ENCODE measurements at places on chromosomes 13 and 19. TPM values are rescaled to one million over a fixed set of nuclear protein-coding genes. Genes with fewer than 3 reads are reported as not detected.
A peak's percentile ranks its signal among the peaks of the same experiment; 100 is the strongest.

- DNase-seq = no peak
Observed at GRCh38 chr13:42324704-42325103, 52.8 kb downstream of the AKAP11 start.

- peak; percentile 95 for DNase-seq
Observed at GRCh38 chr19:934865-935479, 9.1 kb downstream of the ARID3A start.

- peak; percentile 68 for DNase-seq
Observed at GRCh38 chr13:25116044-25116443, 20.1 kb downstream of the PABPC3 start.

Gene RFC3
- 20.4 TPM for total RNA-seq

Gene GAS6
- 92.9 TPM for total RNA-seq

GRCh38 chr19:40805258-40805868, 6.4 kb downstream of the EGLN2 start:
- DNase-seq = no peak

DNA sequence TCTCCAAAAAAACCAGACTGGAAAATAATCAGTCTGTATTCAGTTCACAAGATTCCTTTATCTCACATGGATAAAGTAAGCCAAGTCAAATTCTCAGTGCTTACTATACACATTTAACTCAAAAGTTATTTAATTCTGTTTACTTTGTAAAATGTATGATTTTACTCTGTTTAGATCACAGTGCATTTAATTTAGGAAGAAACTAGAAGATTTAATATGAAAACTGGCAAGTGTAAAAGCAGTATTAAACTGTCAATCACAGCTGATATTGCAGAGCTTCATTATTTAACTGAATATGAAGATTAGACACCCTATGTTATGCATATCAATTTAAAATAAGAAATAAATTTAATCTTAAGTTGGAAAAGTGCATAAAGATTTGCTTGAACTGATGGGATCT, 78.0 kb downstream of the DACH1 start:
- no peak for DNase-seq

DNA sequence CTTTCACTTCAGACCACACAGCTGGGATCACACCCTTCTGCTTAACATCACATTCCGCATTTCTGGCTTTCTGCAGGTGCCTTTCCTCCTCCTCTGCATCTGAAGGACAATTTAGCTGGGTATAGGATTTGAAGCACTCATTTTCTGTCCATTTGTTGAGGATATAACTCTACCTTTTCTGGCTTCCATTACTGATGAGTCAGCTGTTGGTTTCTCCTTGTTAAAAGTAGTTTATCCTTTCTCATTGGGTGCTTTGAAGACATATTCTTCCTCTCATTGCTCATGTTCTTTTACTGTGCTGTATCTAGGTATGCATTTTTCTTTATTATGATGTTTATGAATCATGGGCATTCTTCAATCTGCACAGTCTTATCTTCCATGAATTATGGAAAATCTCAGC, 199.3 kb upstream of the SOX1 start:
- DNase-seq = no peak

DNA sequence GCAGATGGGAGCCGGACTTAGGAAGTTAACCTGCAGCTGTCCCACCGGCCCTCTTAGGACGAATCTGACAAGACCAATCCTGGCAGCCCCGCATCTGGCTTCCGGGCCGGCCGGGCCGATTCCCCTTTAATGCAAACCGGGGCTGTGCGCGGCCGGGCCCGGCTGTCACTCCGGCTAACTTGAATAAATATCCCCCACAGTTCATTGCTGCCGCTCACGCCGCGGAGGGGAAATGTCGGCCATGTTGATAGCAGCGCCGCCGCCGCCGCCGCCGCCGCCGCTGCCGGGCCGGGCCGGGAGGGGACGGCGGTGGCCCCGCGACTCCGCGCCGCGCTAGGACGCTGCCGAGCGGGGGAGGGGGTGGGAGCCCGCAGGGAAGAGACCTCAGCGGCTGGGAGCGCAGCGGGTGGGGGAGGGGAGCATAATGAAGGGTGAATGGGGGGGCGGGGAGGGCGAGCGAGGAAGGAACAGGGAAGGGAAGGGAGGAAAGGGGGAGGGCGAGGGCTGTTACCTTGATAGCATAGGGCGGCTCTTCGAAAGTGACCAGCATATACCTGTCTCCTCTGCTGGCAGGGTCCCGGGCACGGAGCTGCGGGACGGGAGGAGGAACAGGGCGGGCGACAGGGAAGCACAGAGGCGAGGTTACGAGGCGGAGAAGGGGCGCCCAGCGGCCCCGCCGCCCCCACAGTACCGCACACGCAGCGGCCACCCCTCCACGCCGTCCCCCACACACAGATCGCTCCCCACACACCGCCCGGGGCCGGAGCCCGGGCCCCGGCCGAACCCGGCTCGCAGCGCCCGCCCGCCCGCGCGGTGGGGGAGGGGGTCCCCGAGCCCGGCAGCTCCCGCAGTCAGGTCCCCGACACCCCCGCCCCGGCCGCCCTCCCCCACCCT, 1.1 kb downstream of the INTS6 start:
- DNase-seq = peak; percentile 37

Gene AP1M2
- total RNA-seq = 126 TPM
